ENCODE measurements at places on chromosomes 1 and 21.

GRCh38 chr1:226732856-226733291 lies 6.2 kb downstream of the ITPKB start:
- DNase-seq, result no peak

- peak; percentile 73 for DNase-seq
Observed at GRCh38 chr1:67214420-67215174, 48.3 kb downstream of the IL23R start.

GRCh38 chr1:38727684-38728584 lies 131.6 kb downstream of the RRAGC start:
- peak; percentile 4 for DNase-seq

GRCh38 chr21:37636152-37636860 lies 269.7 kb downstream of the DYRK1A start:
- no peak for DNase-seq

DNA sequence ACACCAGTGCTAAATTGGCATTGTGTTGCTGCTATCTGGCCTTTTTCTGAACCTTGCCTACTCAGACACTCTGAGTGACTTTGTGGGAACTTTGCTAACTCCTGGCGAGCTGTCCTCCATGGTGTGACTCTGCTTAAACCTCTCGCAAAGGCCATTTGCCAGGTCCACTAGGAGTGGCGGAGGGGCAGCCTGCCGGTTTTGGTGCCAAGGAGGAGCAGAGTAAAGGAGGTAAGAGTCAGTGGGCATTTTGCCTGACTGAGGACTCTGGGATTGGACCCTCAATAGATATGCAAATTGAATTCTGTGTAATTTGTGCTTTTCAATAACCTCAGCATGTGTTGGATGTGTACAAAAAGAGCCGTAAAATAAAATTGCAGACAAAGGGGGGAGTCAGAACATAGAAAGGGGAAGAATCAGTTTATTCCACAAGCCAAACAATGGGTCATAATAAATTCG lies 386.6 kb upstream of the NFIA start:
- no peak for DNase-seq

DNA sequence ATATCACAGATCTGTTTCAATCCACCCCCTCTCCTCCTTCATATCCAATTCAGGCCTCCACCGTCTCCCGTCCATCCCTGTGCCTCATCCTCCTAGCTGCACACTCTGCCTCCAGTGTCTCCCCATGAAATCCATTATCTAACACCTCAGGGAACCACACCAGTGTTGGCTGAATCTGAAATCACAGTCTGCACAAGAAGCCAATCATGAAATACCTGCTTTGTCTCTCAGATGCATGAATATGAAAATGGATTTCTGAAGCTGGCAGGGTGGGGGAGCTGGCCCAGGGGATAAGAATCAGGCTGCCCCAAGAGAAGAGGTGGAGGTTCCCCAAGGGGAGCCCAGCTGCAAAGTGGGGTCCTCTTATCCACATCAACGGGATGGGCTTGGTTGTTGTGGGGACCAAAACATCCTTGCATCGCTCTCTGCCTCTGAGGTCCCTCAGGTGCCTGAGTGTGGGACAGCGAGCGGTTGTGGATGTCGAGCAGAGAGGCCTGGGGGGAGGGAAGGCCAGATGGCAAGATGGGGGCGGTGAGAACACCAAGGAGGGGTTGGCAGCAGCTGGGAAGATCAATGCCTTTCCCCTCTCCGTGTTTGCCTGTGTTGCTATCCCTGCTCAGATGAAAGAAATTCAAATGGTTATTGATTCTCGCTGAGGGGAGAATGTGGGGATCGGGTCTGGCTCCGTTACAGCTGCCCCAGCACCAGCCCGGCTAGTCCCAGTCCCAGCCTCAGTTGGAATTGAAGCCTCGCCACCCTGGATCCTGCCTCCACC lies 237.3 kb upstream of the POU3F1 start:
- DNase-seq, result no peak

DNA sequence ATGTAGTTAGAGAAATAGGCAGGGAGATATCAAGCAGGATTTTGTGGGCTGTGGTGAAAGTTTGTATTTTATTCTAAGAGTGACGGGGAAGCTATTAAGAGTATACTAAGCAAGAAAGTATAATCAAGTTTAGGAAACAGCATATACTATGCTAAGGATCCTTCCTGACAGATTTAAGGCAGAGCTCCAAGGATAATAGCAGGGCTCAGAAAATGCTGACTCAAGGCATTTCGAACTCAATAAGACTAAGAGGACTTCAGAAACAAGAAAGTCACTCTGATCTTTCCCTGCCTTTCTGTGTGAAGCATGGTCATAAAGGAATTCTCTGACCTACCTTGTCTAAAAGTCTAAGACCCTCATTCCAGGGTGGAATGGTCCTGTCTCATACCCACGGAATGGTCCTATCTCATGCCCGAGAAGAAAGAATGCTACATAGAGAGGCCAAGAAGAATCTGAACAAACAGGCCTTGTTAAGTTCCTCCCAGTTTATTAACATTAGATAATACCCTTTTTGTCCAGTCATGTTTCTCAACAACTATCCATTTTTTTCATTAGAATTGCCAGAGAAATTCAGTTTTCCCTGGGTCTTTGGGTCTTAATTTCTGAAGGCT lies 59.1 kb downstream of the HFM1 start:
- DNase-seq, result no peak

GRCh38 chr1:116921301-116921885 lies 11.7 kb downstream of the PTGFRN start:
- DNase-seq, result no peak

- no peak for DNase-seq
Observed at GRCh38 chr1:208027861-208028260, 116.9 kb upstream of the CD34 start.
